ENCODE measurements at places on chromosomes 6 and 20.

DNA sequence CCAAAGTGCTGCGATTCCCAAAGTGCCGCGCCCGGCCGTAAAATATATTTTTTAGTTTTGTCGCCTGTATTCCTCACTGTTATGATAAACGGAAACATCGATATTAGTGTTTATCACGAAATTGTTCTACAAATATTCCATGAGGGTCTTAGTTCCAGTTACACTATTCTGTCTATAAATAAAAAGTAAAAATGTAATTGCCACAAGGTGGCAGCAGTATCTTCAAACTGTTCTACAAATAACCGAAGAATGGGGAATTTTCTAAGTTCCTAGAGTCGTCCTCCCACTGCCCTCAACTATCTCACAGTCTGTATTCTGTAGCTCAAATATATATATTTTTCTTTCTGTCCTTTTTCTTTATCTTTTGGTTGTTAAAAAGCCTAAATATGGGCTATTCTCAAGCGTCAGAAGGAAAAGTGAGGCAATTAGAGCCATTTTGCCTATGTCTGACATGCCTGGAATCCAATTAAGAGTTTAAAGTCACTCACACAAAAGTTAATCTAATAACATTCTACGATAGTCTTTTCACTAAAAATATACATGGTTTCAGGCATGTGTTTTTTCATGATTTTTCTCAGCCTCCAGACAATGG lies 14.2 kb upstream of the FAM162B start:
- no peak for DNase-seq

- DNase-seq = no peak
Observed at GRCh38 chr20:17587148-17587547, 17.3 kb downstream of the DSTN start.

- DNase-seq = no peak
Observed at GRCh38 chr20:48416002-48416401, 411.8 kb downstream of the PREX1 start.

- no peak for DNase-seq
Observed at GRCh38 chr6:53031281-53031680, 33.9 kb upstream of the FBXO9 start.

DNA sequence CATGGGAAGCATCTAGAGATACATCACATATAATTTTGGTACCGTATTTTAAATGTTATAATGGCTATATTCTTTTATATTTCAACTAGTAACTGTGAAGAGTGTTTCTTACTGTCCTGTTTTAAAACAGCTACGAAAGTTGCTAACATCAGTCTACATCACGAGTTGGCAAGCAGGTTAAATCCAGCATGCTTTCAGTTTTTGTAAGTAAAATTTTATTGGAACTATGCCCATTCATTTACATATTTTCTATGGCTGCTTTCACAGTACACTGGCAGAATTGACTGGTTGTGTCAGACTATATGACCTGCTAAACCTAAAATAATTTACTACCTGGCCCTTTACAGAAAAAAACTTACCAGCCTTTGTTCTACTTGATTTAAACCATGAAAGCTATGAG lies 478.1 kb downstream of the PHF3 start:
- no peak for DNase-seq

DNA sequence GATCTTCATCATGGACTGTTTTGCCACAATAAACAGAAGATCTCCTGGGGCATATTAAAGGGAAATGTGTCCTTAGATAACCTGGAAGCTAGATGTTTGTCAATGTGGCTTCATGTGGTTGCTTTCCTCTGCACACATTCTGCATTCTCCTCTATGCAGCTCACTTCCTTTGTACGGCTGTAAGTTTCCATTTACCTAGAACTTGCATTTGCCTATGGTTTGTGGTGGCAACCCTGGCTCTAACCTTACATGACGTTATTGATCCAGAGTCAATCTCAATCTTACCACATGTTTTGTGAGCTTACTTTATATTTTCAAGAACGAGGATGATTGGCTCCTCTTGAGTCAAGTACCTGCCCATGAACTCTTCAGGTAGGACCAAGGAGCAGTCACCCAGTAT lies 863.1 kb downstream of the MAFB start:
- DNase-seq = no peak

DNA sequence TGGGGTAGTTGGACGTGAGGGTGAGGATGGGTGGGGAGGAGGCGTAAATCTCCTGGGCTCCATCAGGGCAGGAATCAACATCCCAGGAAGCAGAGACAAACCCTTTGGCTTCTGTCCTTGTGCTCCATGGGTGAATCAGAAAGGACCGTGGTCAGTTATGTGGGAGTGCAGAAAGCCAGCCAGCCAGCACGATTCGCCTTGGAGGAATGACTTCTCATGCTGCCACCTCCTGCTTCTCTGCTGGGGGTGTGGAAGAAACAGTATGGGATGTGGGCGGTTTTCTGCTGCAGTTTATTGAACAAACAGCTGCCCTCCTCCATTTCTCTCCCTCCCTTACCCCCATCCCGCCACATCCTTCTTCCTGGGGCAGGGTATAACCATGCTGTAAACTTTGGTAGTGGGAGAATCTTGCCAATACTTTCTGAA lies 214.5 kb downstream of the SOX4 start:
- peak; percentile 65 for DNase-seq

DNA sequence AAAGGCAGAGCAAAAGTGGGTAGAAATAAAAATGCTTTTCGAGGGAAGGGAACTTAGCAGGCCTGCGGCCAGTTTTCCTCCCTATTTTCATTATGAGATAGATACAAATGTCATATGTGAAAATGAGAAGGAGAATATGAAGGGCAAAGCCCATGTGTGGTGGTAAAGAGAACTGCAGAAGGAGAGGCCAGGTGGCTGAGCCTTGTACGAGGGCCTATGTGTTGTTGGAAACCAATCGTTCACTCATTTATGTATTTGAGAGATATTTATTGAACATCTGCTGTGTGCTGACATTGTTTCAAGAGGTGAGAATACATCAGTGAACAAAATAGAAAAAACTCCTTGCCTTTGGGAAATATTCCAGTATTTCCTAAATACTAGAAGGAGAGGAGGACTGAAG lies 147.7 kb downstream of the SH3BGRL2 start:
- DNase-seq = no peak

DNA sequence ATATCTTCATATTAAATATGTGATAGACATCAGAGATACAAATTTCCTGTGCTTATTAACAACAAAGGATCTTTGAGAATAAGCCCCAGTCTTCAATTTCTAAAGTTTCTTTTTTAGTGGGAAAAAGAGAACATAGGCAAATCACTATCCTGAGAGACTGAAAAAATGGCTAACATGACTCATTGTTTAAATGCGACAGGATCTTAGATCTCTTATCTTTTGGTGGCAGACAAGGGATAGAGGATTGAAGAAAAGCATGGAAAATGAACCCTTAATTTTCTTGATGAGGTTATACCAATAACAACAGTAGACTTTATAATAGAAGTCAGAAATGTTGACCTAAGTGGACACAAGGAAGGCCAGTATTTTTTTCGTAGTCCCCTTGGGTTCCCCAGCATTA lies 178.6 kb upstream of the MAP3K7 start:
- no peak for DNase-seq

GRCh38 chr20:801678-802077 lies 31.8 kb upstream of the FAM110A start:
- DNase-seq = no peak

GRCh38 chr20:48060841-48061720 lies 275.8 kb upstream of the SULF2 start:
- no peak for DNase-seq

GRCh38 chr6:79943133-79943532 lies 4.2 kb downstream of the ELOVL4 start:
- no peak for DNase-seq

- DNase-seq = no peak
Observed at GRCh38 chr6:137471986-137472385, 22.2 kb downstream of the OLIG3 start.

DNA sequence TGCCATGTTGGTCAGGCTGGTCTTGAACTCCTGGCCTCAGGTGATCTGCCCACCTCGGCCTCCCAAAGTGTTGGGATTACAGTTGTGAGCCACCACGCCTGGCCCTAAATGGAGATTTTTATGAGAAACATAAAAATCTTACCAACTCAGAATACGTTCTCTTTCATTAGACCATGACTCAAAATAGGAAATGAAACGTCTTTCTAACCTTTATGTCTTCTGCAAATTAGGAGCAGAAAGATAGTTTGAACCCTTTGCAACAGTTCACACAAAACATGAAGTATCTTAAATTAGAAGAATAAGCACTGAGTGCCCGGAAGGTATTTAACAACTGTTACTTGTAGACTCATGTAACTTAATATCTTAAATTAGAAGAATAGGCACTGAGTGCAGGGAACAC lies 48.3 kb downstream of the AHI1 start:
- DNase-seq = no peak

DNA sequence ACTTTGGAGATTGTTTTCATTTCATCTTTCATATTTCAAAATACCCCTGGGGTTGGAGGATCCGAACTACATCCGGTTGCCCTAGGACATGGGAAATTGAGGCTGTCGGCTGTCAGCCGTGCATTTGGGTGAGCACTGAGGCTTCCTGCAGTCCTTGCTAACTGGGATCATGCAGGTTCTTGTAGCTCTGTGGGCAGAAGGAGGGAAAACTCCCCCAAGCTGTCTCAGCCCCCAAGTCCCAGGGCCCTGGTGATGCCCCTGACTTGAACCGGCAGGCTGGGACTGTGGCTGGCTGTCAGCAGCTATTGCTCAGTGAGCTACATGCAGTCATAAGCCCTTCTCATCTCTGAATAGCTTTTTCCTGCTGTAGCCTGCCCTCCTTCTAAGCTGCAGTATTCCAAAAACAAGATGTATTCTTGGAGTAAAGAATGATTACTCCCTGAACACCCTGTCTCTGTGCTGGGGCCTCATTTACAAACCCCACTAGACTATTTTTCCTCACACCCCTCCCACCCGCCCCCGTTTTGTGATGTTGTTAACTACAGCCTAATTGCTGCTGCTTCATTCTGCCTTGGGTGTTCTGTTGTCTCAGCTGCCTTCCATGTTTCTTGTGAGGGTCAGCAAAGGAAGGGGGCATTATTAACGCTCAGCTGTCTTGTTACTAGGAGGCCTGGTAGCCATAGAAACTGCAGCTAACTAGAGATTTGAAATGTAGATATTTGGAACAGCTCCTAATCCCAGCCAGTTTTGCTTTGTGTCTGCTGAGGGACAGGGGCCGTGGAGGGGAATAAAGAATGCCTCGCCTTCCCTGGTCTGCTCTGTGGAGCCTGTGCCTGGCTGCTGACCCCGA lies 18.1 kb downstream of the MTRES1 start:
- no peak for DNase-seq

DNA sequence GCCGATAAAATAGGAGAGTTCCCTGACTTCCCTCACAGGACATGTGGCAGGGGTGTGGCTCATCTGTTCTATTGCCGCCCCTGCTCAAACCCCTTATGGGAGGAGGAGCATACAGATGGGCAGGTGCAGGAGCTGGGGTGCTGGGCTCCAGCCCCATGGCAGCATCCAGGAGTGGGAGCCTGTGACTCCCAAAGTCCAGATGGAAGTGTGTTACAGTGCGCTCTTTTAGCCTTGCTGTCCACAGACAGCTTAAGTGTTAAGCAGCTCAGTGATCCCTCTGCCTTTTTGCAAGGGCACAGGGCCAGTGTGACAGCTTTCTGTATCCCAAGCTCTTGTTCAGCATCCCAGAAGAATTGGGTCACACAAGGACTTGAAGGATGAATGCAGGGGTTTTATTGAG lies 212.3 kb upstream of the MYLIP start:
- no peak for DNase-seq

GRCh38 chr6:14025160-14025559 lies 92.4 kb upstream of the CD83 start:
- DNase-seq = no peak

DNA sequence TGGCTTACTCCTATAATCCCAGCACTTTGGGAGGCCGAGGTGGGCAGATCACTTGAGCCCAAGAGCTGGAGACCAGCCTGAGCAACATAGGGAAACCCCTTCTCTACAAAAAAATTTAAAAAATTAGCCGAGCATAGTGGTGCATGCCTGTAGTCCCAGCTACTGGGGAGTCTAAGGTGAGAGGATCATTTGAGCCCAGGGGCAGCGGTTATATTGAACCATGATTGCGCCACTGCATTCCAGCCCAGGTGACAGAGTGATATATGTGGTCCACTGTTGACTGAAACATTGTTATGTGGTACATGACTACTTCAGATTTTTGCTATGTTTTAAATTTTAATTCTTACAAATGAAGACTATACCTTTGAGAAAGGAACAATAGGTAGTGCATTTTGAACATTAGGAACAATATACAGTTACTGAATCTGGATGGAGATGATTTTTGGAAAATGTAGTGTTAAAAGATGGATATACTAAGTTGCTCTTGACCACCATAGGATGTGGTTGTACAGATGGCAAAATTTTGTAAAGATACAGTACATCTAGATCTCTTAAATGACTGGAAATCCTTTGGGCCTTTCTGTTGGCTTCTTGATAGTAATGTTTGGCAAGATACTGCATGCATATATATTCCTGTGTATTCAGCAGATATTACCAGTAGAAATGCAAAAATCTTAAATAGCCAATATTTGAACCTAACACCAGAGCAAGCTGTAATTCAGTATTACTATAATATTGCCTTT lies 35.9 kb downstream of the MAPK14 start:
- no peak for DNase-seq

Data from dorsolateral prefrontal cortex (tissue), 122 donors.